ENCODE measurements at places on chromosomes 12 and 14. TPM values are rescaled to one million over a fixed set of nuclear protein-coding genes. Genes with fewer than 3 reads are reported as not detected.

Gene OASL
- total RNA-seq: 45.1 TPM

GRCh38 chr14:59360923-59361794, 104.0 kb downstream of the GPR135 start:
- H3K4me1 ChIP-seq: no peaks in the 10 kb centered on the region
- DNase-seq: no peak

DNA sequence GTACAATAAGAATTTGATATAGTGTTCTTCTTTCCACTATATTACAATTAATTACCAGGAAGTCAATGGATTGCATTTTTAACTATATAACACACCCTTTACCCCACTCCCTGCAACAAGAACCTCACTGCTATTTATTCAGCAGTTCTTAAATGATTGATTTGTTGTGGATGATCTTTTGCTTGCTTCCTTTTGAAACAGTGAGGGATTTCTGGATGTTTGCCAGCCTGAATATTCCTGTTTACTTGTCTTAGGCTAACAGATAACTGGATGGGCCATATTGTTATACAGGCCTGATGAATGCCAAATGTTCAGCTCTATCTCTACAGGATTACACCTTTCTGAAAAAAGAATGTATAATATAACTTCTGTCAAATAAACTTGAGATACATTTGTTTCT, 497.6 kb downstream of the APAF1 start:
- H3K4me1 ChIP-seq: no peaks in the 10 kb centered on the region
- H3K4me3 ChIP-seq: no peak overlapping the region
- no peaks in the 10 kb centered on the region for H3K27me3 ChIP-seq
- no peaks in the 10 kb centered on the region for H3K36me3 ChIP-seq

- H3K27ac ChIP-seq: peak overlapping the region; percentile 21
- H3K4me1 ChIP-seq: peaks cover 8% of the 10 kb centered on the region
- peak overlapping the region; percentile 78 for H3K4me3 ChIP-seq
- peaks cover 6% of the 10 kb centered on the region for H3K27me3 ChIP-seq
- peaks cover 1% of the 10 kb centered on the region for H3K36me3 ChIP-seq
These were observed 188.5 kb downstream of the ALX1 start for GRCh38 chr12:85468356-85469157.

GRCh38 chr12:46546634-46547273, 174.2 kb upstream of the SLC38A2 start:
- DNase-seq: peak; percentile 47
- no peaks in the 10 kb centered on the region for H3K27me3 ChIP-seq
- peak overlapping the region; percentile 91 for H3K27ac ChIP-seq
- peaks cover 65% of the 10 kb centered on the region for H3K4me1 ChIP-seq
- H3K36me3 ChIP-seq: peaks cover 30% of the 10 kb centered on the region
- peak overlapping the region; percentile 60 for H3K4me3 ChIP-seq

DNA sequence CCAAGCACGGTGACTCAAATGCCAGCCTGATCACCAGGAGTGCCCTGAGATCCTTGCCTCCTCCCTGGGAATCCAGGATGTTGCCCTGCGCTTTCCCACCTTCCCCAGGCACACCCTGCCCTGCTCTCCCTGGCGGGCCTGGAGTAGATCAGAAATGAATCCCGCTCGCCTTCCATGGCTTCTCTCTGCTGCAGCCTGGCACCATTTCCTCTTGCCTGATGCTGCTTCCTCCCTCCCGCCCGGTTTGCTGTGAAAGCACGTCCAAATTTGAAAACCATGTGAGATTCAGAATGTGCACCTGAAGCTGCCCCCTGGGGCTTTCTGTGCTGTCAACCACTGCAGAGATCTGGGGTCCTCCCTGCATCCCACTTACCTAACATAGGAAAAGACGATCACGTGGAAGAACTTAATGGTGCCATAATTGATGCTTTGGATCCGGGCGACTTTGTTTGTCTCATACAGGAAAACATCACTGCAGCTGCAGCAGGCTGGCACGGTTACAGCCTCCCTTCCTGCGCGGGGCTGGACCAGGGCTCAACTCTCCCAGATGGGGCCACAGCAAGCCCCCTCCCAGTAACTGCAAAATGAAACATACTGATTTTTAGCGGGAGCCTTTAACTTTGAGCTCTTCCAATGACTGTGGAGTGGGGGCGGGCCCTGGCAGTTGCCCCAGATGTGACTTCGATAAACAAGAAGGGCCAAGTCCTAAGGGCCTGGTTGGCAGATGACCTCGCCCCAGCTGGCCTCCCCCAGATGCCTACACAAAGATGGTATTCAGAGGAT, 24.9 kb upstream of the C12orf76 start:
- DNase-seq: peak; percentile 50
- peaks cover 56% of the 10 kb centered on the region for H3K4me1 ChIP-seq
- peaks cover 3% of the 10 kb centered on the region for H3K36me3 ChIP-seq

- H3K27ac ChIP-seq: no peak overlapping the region
- H3K36me3 ChIP-seq: no peaks in the 10 kb centered on the region
- H3K4me3 ChIP-seq: no peak overlapping the region
- H3K27me3 ChIP-seq: no peaks in the 10 kb centered on the region
- H3K4me1 ChIP-seq: no peaks in the 10 kb centered on the region
These were observed 648.1 kb downstream of the BCL11B start for GRCh38 chr14:98623788-98624415.

Gene JAG2
- 3.1 TPM for total RNA-seq

Gene A2ML1
- total RNA-seq: not detected

GRCh38 chr12:123479442-123480180, 21.7 kb downstream of the SNRNP35 start:
- no peaks in the 10 kb centered on the region for H3K27me3 ChIP-seq
- no peak for DNase-seq
- no peaks in the 10 kb centered on the region for H3K36me3 ChIP-seq
- peaks cover 38% of the 10 kb centered on the region for H3K4me1 ChIP-seq

DNA sequence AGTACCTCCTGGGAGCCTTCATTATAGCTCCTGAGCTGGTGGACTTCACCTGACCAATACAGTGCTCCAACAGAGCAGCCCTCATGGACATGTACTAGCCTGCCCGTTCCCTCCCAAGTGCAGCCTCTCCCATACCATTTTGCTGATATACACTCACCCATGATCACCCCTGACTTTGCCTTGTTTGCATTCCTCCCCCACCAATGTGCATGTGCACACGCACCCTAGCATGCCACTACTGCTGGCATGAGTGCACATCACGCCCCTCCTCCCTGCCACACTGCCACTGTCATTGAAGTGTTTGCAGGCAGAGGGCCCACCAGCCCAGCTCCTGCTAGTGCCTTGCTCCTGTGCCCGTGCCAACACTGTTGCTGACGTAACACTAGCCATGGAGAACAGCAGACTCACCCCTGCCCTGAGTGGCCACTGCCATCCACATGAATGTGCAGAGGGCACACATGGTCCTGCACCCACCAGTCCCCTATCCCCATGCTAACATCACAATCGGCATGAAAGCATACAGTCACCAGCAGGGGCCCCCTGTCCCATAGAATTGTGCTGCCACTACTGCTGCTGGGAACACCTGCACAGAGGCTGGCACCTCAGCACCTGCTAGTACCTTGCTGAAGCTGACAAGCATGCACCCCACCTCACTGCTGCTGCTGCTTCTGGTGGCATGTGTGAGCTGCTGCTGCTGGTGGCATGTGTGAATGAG, 110.3 kb downstream of the SINHCAF start:
- peaks cover 20% of the 10 kb centered on the region for H3K27me3 ChIP-seq
- no peaks in the 10 kb centered on the region for H3K4me1 ChIP-seq
- H3K4me3 ChIP-seq: no peak overlapping the region

Gene CEBPE
- total RNA-seq: 0.36 TPM

DNA sequence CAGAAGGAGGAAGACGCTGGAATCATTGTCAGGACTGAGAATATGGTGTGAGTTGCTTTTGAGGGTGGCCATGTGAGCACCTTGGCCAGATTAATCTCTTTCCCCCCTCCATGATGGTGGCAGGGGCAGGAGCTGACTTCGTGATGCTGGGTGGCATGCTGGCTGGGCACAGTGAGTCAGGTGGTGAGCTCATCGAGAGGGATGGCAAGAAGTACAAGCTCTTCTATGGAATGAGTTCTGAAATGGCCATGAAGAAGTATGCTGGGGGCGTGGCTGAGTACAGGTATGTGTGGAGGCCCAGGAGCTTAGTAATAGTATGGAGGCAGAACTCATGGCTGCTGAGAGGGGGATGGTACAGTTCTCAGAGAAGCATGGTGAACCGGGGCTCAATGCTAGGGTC, 4.3 kb downstream of the TINF2 start:
- H3K4me1 ChIP-seq: peaks cover 79% of the 10 kb centered on the region
- no peak overlapping the region for H3K4me3 ChIP-seq
- no peak for DNase-seq
- H3K27ac ChIP-seq: peak overlapping the region; percentile 16
- H3K36me3 ChIP-seq: peaks cover 16% of the 10 kb centered on the region
- H3K27me3 ChIP-seq: no peaks in the 10 kb centered on the region

Gene ERH
- 231 TPM for total RNA-seq

- no peak overlapping the region for H3K27ac ChIP-seq
- H3K36me3 ChIP-seq: no peaks in the 10 kb centered on the region
- H3K4me3 ChIP-seq: no peak overlapping the region
- peaks cover 11% of the 10 kb centered on the region for H3K27me3 ChIP-seq
- H3K4me1 ChIP-seq: no peaks in the 10 kb centered on the region
These were observed 217.6 kb upstream of the SFSWAP start for GRCh38 chr12:131493068-131493826.

DNA sequence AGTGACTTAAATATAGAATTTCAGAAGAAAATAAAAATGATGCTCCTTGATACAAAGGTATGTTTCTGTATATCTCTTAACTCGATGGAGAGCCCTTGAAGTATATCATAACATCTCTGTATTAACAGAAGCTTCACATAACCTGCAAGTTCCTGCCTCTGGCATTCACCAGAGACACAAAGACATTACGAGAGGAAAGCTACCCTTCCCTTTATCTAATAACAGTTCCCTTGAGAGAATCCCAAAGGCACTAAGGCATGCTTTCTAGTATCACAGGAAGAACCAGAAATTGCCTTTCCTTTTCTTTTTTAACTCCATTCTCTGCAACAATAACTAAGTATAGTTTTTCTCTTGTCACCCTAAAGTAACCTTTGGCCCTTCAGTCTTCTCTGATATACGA, 164.5 kb downstream of the MGAT4C start:
- no peaks in the 10 kb centered on the region for H3K4me1 ChIP-seq
- H3K27me3 ChIP-seq: no peaks in the 10 kb centered on the region
- H3K27ac ChIP-seq: no peak overlapping the region
- H3K4me3 ChIP-seq: no peak overlapping the region
- DNase-seq: no peak

DNA sequence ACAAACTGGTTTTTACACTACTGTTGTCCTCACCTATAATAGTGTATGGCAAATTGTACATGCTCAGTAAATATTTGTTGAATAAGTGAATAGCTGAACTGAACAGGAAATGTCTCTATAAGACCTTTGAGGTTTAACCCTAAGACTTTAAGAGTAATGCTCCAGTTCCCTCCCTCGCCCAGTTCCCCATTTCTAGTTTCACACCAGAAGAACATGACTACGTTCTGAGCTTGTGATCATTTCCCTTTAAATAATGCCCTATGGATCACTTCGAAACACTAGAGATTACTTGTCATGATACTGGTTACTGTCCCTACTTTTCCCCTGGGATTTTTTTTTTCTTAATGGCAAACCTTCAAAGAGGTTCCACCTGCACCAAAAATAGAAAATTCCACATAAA, 69.3 kb downstream of the PRKD1 start:
- H3K4me1 ChIP-seq: no peaks in the 10 kb centered on the region
- no peaks in the 10 kb centered on the region for H3K27me3 ChIP-seq
- H3K4me3 ChIP-seq: no peak overlapping the region
- H3K36me3 ChIP-seq: no peaks in the 10 kb centered on the region
- H3K27ac ChIP-seq: no peak overlapping the region

- peaks cover 8% of the 10 kb centered on the region for H3K4me1 ChIP-seq
- peaks cover 14% of the 10 kb centered on the region for H3K36me3 ChIP-seq
- no peak for DNase-seq
- H3K27ac ChIP-seq: peak overlapping the region; percentile 56
- H3K27me3 ChIP-seq: no peaks in the 10 kb centered on the region
- H3K4me3 ChIP-seq: peak overlapping the region; percentile 82
These were observed 21.6 kb upstream of the CHFR start for GRCh38 chr12:132909030-132909368.

DNA sequence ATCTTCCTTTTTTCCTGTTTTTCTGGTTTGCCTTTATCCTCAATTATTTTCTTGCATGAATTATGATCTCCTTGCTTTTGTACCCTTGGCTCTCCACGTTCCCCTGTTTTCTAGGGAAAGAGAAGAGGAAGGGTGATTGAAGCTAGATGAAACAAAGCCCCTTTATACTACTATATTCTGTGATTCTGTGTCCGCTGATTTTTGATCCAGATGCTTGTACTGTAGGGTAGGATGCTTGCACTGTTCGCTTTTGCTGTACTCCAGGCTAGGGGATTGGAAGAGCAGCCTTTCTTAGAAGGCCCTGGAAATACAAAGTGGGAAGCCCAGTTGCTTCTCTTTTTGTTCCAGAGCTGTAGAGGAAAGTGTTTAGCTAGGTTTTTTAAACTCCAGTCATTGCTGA, 35.1 kb upstream of the KLHDC2 start:
- no peaks in the 10 kb centered on the region for H3K36me3 ChIP-seq
- no peak for DNase-seq
- no peak overlapping the region for H3K27ac ChIP-seq

DNA sequence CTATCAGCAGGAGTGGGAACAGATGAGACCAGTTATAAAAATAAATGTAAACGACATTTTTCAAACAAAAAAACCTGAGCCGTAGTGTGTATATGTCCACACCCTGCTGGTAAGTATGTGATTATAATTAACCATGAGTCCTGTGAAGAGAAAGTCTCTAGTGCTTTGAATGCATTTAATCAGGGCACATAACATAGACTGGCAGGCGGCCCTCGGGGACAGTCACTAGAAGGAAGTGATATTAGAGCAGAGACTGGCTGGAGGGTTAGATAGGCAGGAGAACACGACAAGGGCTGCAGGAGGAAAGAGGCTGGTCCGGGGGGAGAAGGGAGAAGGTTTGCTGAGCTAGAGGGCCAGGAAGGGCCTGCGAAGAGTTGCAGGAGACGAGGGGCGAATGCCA, 23.8 kb upstream of the ELK3 start:
- H3K27me3 ChIP-seq: peaks cover 10% of the 10 kb centered on the region
- DNase-seq: no peak
- no peaks in the 10 kb centered on the region for H3K4me1 ChIP-seq
- H3K36me3 ChIP-seq: peaks cover 5% of the 10 kb centered on the region
- H3K4me3 ChIP-seq: no peak overlapping the region

- H3K36me3 ChIP-seq: no peaks in the 10 kb centered on the region
- peak overlapping the region; percentile 79 for H3K4me3 ChIP-seq
- H3K27ac ChIP-seq: peak overlapping the region; percentile 90
- DNase-seq: peak; percentile 61
- H3K4me1 ChIP-seq: peaks cover 66% of the 10 kb centered on the region
These were observed 3.5 kb downstream of the FMNL3 start for GRCh38 chr12:49703647-49704137.

DNA sequence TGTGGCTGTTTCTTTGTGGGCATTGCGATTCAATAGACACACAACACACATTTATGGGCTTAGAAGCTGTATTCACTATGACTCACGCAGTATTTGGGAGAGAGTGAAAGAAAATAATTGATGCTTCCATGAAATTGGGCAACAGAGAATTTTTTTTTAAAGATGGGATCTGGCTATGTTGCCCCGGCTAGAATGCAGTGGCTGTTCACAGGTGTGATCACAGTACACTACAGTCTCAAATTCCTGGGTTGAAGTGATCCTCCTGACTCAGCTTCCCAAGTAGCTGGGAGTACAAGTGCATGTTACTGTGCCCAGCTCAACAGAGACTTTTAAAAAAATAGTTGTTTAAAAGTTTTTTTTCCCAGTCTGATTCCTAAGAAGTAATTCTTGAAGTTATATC, 146.3 kb downstream of the APAF1 start:
- peaks cover 34% of the 10 kb centered on the region for H3K27me3 ChIP-seq
- no peak overlapping the region for H3K27ac ChIP-seq
- H3K36me3 ChIP-seq: no peaks in the 10 kb centered on the region
- H3K4me1 ChIP-seq: no peaks in the 10 kb centered on the region

GRCh38 chr14:104821971-104822608, 21.2 kb downstream of the ZBTB42 start:
- H3K27me3 ChIP-seq: peaks cover 20% of the 10 kb centered on the region
- H3K4me3 ChIP-seq: no peak overlapping the region
- H3K27ac ChIP-seq: no peak overlapping the region
- H3K4me1 ChIP-seq: peaks cover 23% of the 10 kb centered on the region
- DNase-seq: no peak

Measured in activated T-cell treated with anti-CD3 and anti-CD28 coated beads, Interleukin-2, amount 50 U/mL, for 72 hours (primary cell).